ENCODE measurements at places on chromosomes 3 and 15.

DNA sequence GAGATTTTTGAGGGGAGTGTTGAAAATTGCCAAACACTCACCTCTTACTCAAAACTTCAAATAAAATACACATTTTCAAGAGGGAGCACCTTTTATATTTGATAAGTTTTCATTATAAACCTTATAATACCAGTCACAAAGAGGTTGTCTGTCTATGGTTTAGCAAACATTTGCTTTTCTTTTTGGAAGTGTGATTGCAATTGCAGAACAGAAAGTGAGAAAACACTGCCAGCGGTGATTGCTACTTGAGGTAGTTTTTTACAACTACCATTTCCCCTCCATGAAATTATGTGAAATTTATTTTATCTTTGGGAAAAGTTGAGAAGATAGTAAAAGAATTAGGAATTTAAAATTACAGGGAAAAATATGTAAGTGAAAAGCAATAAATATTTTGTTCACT, 20.1 kb downstream of the DIPK2A start:
- no peak for DNase-seq

DNA sequence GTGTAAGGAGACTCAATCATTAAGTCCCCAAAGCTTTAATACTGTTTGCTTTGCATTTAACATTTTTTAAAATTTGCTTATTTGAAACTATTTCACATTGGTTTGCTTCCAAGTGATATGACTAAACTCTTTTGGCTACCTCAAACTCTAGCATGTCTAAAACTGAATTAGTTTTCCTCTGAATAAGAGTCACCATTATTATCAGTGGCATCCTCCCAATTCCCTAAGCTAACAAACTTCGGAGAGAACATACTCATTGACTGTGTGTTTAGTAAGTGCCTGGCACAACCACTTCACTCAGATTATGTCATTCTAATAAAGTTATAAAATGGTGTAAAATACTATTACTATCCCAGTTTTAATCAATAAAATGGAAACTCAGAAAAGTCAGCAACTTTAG, 21.9 kb downstream of the ATOSA start:
- DNase-seq, result no peak

- no peak for DNase-seq
Observed at GRCh38 chr3:108146139-108146538, 55.3 kb upstream of the CD47 start.

GRCh38 chr3:38916706-38917105, 100.7 kb upstream of the SCN10A start:
- DNase-seq, result no peak

DNA sequence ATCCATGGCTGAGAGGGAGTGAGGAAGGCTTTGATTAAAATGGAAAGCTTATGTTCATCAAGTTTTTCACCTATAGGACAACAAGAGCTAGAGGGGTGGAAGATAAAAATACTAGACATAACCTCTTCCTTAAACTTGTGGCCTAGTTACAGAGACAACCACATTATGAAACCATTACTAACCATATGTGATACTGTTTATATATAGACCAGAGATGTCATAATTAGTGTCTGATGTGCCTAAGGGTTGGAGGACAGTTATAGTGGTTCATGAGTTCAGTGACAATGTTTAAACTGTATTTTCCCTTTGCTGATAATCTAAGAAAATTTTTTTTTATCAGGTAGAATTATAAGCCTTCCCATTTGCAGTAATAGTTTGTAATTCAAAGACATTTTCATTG, 23.7 kb downstream of the PHLDB2 start:
- DNase-seq, result no peak

DNA sequence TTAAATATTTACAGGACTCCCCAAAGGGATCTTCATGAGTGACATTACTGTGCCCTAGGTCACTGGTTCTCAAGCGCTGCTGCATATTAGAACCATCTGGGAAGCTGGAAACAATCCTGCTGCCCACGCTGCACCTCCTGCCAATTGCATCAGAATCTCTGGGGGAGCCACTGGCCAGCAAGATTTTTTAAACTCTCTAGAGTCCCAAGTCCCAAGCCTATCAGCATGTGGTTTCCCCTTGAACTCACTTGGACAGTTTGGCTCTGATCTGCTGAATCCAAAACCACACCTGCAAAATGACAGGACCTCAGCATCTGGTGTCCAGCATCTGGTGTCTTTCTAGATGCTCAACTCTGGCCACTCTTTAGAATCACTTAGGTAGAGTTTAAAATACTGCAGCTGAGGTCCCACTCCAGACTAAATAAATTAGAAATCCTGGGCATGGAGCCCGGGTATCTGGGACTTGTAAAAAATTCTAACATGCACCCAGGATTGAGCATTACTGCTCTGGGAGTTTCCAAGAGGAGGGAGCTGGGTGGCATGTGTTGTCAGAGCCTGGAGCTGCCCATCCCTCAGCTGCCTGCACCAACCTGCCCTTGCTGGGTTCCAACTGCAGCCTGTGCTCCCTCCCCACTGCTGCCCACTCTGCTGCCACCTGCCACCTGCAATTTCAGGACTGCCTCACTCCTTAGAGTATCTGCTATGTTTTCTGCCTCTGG, 311.3 kb downstream of the SLC9A9 start:
- DNase-seq, result no peak

Measured in stimulated activated CD8-positive, alpha-beta memory T cell treated with anti-CD3 and anti-CD28 coated beads, Interleukin-15, amount 100 ng/mL, for 48 hours (primary cell).